Mesothelial cell of epicardium (in vitro differentiated cells): ENCODE measurements at places on chromosomes 2 and 18. TPM values are rescaled to one million over a fixed set of nuclear protein-coding genes. Genes with fewer than 3 reads are reported as not detected.

DNA sequence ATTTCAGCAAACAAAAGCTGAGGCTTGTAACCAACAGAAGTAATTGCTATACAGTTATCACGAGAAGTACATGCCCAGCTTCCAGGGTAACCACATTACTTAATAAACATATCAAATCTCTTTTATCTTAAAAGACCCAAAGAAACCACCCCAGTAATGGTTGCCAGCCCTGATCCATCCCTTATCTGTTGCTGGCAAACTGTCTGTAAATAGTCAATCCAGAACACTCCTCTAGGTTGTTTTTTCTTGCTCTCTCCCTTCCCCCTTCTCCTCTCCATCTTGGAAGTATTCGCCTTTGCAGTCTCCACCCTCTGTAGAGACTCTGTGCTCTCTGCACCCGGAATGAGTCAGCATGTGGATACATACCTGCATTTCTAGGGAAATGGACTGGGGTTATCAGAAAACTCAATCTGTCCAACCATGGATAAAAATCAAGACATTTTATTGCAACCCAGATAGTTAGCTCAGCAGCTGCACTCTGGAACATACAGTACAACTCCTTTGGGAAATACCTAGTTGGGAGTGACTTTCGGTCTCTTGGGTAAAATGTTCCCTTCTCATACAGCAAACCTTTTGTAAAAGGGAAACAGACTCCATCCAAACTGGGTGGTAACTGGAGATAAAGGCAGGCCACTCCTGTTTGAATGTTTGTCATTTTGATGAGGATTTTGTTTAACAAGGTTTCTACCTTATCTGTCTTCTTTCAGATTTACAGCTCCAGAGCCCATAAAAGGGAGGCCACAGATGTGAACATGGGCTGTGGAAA, 123.5 kb upstream of the FOSL2 start:
- no peak for DNase-seq
- peak overlapping the region; percentile 64 for H3K27ac ChIP-seq
- no peak overlapping the region for H3K4me3 ChIP-seq
- H3K36me3 ChIP-seq = peaks cover 2% of the 10 kb centered on the region
- H3K27me3 ChIP-seq = no peaks in the 10 kb centered on the region

EPHA4 gene
- total RNA-seq = 20.5 to 20.9 TPM (median 20.6 TPM) in 3 replicates

DNA sequence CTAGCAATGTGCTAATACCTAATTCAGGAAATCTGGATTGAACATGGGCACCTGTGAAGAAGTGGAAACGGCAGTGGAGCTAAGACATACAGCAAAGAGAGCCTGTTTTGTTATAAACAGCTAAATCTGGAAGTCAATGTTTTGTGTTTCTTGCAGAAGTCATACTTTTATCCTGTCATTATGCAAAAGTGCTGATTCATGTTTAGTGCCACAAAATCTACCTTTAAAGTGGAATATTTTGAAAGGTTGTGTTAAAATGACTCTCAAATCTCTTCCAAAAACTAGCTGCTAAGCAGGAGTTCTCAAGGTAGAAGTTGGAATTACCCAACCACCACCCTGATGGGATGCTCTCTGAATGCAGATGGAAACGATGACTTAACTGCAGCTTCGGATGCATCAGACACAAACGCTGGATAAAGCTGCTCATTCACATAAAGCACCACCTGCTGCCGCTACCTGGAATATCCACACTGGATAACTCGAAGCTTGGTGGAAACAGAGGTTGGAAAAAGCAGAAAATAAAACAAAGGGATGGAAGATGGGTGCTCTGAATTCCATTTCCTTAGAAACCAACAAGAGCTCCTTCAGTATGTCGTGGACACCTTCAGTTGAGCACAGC, 132.6 kb upstream of the ZNF236 start:
- H3K36me3 ChIP-seq = no peaks in the 10 kb centered on the region
- H3K27ac ChIP-seq = no peak overlapping the region
- peaks cover 7% of the 10 kb centered on the region for H3K4me1 ChIP-seq
- no peak for DNase-seq
- no peak overlapping the region for H3K4me3 ChIP-seq

GRCh38 chr2:70962885-70963878, 15.2 kb upstream of the ANKRD53 start:
- H3K27ac ChIP-seq = no peak overlapping the region
- no peak overlapping the region for H3K4me3 ChIP-seq
- DNase-seq = no peak
- peaks cover 89% of the 10 kb centered on the region for H3K27me3 ChIP-seq

SIX3 gene
- total RNA-seq = not detected in 3 replicates

DNA sequence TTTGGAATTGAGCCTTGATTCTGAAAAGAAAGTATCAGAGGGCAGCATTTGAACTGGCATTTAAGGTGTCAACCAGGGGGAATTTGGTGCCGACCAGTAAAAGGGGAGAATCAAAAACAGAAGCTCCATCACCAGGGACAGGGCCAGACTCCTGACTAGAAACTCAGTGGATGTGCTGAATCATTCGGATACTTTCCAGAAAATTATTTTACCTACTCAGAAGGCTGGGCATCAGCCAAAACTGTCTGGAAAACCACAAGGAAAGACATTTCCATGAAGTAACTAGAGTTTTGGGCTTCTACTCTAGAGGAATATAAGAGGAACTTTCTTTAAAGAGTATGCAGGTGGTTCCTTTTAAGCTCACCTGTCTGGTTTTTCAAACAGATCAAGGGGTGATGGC, 756.6 kb downstream of the RNF144A start:
- no peaks in the 10 kb centered on the region for H3K36me3 ChIP-seq
- H3K4me3 ChIP-seq = no peak overlapping the region
- no peak overlapping the region for H3K27ac ChIP-seq

DNA sequence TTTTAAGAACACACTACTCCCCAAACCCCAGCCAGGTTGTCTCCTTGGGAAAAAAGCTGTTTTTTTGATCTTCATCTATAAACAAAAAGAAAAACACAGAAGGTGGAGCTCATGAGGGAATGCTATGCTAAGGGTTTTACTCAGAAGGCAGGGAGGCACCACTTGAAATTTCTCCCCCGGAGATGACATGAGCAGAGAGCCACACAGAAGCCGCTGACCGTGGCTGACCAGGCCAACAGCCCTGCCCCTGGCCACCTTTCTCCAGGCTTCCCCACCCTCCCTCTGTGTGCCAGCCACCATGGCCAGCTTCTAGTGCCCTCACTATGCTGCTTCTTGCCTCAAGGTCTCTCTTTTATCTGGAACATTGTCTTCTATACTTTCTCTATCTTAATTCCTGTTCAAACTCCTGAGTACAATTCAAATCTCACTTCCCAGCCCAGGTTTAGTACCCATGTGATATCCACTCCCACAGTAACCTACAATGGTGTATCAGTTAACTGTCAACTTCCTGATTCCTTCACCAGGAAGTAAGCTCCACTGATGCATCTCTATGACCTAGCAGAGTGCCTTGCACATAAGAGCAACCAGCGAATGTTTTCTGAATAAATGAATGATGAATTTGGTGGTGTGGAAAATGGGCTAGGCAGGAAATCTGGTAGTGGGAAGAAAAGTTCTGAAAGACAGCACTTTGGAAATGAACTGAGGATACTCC, 15.3 kb downstream of the LAPTM4A start:
- no peaks in the 10 kb centered on the region for H3K4me1 ChIP-seq
- H3K36me3 ChIP-seq = peaks cover 52% of the 10 kb centered on the region
- DNase-seq = no peak
- H3K27ac ChIP-seq = no peak overlapping the region
- H3K4me3 ChIP-seq = no peak overlapping the region

- no peak overlapping the region for H3K27ac ChIP-seq
- no peaks in the 10 kb centered on the region for H3K36me3 ChIP-seq
- H3K4me1 ChIP-seq = peaks cover 3% of the 10 kb centered on the region
- H3K27me3 ChIP-seq = peaks cover 33% of the 10 kb centered on the region
These were observed 411.4 kb downstream of the TSN start for GRCh38 chr2:122166820-122167219.

- no peaks in the 10 kb centered on the region for H3K27me3 ChIP-seq
- peak overlapping the region; percentile 34 for H3K27ac ChIP-seq
- H3K36me3 ChIP-seq = peaks cover 59% of the 10 kb centered on the region
- H3K4me1 ChIP-seq = no peaks in the 10 kb centered on the region
- DNase-seq = no peak
- H3K4me3 ChIP-seq = no peak overlapping the region
These were observed 78.3 kb downstream of the POLR1A start for GRCh38 chr2:86027196-86027921.

- H3K4me1 ChIP-seq = no peaks in the 10 kb centered on the region
- H3K27me3 ChIP-seq = peaks cover 12% of the 10 kb centered on the region
- no peak overlapping the region for H3K4me3 ChIP-seq
- no peaks in the 10 kb centered on the region for H3K36me3 ChIP-seq
- no peak for DNase-seq
These were observed 108.4 kb upstream of the BZW1 start for GRCh38 chr2:200703127-200703925.

GRCh38 chr2:28263690-28264089, 129.0 kb upstream of the FOSL2 start:
- DNase-seq = no peak
- no peak overlapping the region for H3K4me3 ChIP-seq

DNA sequence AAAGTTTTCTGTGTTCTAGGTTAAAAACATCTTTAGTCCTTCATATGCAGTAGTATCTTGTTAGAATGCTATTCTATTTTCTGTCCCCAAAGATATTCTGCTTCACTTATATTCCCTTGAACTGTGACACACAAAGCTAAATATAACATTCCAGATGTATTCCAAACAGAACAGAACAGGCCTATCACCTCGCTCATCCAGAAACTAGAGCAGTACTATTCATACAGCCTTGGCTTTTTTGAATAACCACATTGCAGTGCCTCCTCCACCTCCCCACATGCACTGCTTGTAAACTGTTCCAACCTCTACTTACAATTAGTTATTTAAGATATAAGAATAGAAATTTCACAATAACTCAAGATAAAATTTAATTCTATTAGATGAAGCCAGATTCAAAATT, 196.8 kb downstream of the EXOC6B start:
- no peaks in the 10 kb centered on the region for H3K27me3 ChIP-seq
- no peak overlapping the region for H3K27ac ChIP-seq
- no peak overlapping the region for H3K4me3 ChIP-seq
- H3K36me3 ChIP-seq = peaks cover 2% of the 10 kb centered on the region
- no peak for DNase-seq

GRCh38 chr2:174246944-174247381, 1.4 kb downstream of the OLA1 start:
- no peak for DNase-seq
- H3K4me3 ChIP-seq = no peak overlapping the region
- H3K4me1 ChIP-seq = peaks cover 16% of the 10 kb centered on the region
- no peak overlapping the region for H3K27ac ChIP-seq
- H3K36me3 ChIP-seq = peaks cover 8% of the 10 kb centered on the region
- no peaks in the 10 kb centered on the region for H3K27me3 ChIP-seq

GRCh38 chr2:197161774-197162173, 148.8 kb downstream of the ANKRD44 start:
- no peak overlapping the region for H3K4me3 ChIP-seq
- DNase-seq = no peak
- H3K27me3 ChIP-seq = no peaks in the 10 kb centered on the region
- H3K36me3 ChIP-seq = no peaks in the 10 kb centered on the region
- H3K27ac ChIP-seq = no peak overlapping the region
- peaks cover 11% of the 10 kb centered on the region for H3K4me1 ChIP-seq

DNA sequence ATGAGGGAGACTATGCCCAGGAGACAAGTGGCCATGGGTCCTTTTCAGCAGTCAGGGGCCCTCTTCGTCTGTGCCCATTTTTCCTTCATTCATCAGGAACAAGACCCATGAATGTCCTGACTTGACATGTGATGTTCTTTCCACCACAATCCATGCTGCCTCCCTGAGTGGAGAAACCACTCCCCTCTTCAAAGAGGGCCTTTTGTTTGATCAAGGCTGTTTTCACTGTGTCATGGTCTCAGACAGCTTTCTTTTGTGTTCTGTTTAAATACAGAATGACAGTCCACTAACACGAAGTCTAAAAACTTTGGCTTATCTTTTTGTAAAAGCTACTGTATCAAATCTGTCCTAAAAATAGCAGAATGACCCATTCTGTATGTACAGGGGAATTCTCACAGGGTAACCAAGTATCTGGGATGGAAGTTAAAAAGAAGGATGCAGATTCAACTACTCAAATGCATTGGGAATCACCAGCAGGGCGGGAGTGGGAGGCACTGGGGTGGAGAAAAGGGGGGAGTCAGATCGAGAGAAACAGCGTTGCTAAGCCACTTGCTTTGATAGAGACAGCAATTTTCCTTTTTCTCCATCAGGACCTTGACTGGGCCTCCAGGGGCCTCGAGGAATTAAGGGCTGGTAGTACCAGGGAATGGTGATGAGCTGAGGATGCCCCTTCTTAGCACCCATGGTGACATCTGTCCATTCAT, 13.9 kb downstream of the LRP2 start:
- H3K4me1 ChIP-seq = peaks cover 20% of the 10 kb centered on the region
- H3K4me3 ChIP-seq = no peak overlapping the region
- no peaks in the 10 kb centered on the region for H3K36me3 ChIP-seq

DNA sequence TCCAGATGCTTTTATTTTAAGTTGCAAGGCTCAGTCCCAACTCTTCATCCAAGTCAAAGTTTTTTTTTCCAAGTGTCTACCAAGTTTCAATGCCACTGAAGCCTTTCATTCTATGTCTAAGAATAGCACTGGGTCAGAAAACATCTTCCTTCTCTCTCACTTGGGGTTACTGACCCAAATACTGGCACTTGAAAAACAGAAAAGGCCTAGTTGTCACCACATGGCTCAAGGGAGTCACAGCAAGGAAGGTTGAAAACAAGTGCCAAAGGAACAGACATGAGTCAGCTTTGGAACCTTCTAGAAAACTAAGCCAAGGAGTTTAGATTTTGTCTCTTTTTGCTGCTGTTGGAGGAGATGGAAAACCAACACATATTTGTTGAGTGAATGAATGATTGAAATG, 146.5 kb downstream of the COPS8 start:
- no peaks in the 10 kb centered on the region for H3K27me3 ChIP-seq
- H3K4me3 ChIP-seq = no peak overlapping the region
- no peak for DNase-seq
- no peaks in the 10 kb centered on the region for H3K4me1 ChIP-seq
- H3K27ac ChIP-seq = no peak overlapping the region

CNTNAP5 gene
- total RNA-seq = 0.22 to 1.1 TPM (median 0.29 TPM) in 3 replicates

GRCh38 chr2:192978395-192978794, 783.7 kb upstream of the TMEFF2 start:
- no peak overlapping the region for H3K4me3 ChIP-seq
- H3K36me3 ChIP-seq = no peaks in the 10 kb centered on the region
- H3K27ac ChIP-seq = no peak overlapping the region

DNA sequence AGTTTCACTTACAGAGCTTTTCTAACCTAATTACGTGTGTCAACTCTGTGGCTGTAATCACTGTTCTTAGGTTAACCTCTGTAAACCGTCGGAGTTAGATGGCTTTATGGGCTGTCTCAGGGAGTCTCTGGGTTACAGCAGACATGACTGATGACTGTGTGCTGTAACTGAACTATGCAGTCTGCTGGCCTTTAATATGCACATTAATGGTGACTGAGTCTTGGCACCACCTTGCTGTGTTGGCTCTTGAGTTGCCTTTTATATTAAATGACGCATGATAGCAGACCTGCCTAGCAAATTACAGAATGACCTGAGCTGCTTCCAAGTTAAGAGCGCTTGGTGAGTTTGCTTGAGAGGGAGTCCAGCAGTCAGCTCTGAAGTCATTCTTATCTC, 90.1 kb downstream of the ACKR3 start:
- no peaks in the 10 kb centered on the region for H3K36me3 ChIP-seq
- no peaks in the 10 kb centered on the region for H3K27me3 ChIP-seq
- H3K4me3 ChIP-seq = no peak overlapping the region
- H3K4me1 ChIP-seq = peaks cover 61% of the 10 kb centered on the region

TEKT4 gene
- not detected in 3 replicates for total RNA-seq
